Activated naive CD8-positive, alpha-beta T cell treated with anti-CD3 and anti-CD28 coated beads, Interleukin-2, amount 50 U/mL, for 24 hours (primary cell): ENCODE measurements at places on chromosomes 7 and 10.

DNA sequence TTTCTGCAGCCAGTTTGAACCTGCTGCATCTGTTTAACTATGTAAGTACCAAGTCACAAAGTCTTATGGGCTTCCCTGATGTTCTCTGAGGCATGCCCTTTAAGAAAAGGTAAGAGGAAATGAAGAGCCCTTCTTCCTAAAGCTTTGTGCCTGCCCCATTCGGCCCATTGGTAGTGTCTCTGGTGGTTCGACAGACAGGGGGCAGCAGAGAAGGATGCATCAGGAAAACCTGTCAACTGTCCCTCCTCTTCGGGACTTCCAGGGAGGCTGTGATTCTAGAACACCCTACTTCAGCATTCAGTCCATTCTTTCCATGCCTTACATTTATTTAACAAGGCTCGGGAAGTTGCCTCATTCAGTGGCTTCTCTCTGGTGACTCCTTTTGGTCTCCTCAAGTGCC, 1.9 kb upstream of the SFRP4 start:
- H3K4me1 ChIP-seq = peaks cover 21% of the 10 kb centered on the region
- H3K36me3 ChIP-seq = no peaks in the 10 kb centered on the region
- H3K27me3 ChIP-seq = peaks cover 73% of the 10 kb centered on the region
- H3K4me3 ChIP-seq = no peak overlapping the region

GRCh38 chr7:95796617-95797016, 24.3 kb downstream of the DYNC1I1 start:
- no peak for DNase-seq
- H3K27ac ChIP-seq = no peak overlapping the region
- H3K27me3 ChIP-seq = peaks cover 2% of the 10 kb centered on the region
- H3K4me3 ChIP-seq = no peak overlapping the region

DNA sequence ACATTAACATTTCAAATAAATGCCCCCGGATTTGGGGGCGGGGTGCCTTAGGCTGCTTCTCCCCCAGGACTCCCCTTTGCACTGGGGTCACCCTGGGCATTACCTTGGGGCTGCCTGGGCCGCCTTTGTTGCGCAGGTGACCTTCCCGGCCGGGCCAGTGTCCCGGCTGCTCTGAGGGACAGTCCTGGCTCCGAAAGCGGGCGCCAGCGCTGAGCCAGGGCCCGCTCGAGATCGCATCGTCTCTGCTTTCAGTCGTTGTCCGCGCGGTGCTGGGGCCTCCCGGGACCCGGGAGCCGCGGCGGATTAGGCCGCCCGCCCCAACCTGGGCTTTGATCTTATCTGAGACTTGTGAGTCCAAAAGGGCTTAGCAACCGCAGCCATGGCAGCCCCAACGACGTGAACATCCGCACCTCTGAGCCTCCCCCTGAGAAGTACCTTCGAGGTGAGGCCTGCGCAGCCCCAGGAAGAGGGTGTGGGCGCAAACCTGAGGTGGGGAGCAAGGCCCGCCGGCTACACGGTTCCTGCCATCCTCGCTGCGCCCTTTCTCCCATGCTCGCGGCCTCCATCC, 14.8 kb upstream of the WAPL start:
- DNase-seq = peak; percentile 53
- peaks cover 2% of the 10 kb centered on the region for H3K36me3 ChIP-seq
- peak overlapping the region; percentile 73 for H3K27ac ChIP-seq
- peaks cover 17% of the 10 kb centered on the region for H3K4me1 ChIP-seq
- H3K27me3 ChIP-seq = no peaks in the 10 kb centered on the region
- peak overlapping the region; percentile 55 for H3K4me3 ChIP-seq

GRCh38 chr7:117871778-117872538, 1.3 kb downstream of the CTTNBP2 start:
- H3K27me3 ChIP-seq = peaks cover 54% of the 10 kb centered on the region
- H3K27ac ChIP-seq = no peak overlapping the region
- no peak for DNase-seq
- no peak overlapping the region for H3K4me3 ChIP-seq
- peaks cover 15% of the 10 kb centered on the region for H3K4me1 ChIP-seq

DNA sequence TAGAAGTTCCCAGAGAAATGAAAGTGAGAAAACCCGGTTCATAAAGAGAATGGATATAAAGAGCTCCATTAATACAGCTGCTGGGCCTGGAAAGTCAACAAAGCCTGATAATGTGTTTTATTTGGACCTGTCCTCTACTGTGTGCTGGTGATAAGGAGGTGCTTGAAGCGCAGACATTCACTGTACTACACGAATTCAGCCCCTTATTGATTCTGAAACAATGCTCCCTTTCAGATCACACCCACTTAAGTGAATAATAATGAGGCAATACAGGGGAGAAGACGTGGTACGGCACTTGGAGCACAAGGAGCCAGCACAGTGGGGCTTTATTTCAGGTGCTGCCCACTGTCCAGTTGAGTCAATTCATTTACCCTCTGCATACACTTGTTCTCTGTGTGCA, 260.8 kb downstream of the FGFR2 start:
- no peak overlapping the region for H3K4me3 ChIP-seq
- H3K36me3 ChIP-seq = no peaks in the 10 kb centered on the region
- H3K27ac ChIP-seq = no peak overlapping the region
- H3K27me3 ChIP-seq = peaks cover 4% of the 10 kb centered on the region
- no peaks in the 10 kb centered on the region for H3K4me1 ChIP-seq

- peaks cover 21% of the 10 kb centered on the region for H3K27me3 ChIP-seq
- no peaks in the 10 kb centered on the region for H3K36me3 ChIP-seq
- H3K4me3 ChIP-seq = no peak overlapping the region
- H3K4me1 ChIP-seq = no peaks in the 10 kb centered on the region
- no peak overlapping the region for H3K27ac ChIP-seq
These were observed 35.2 kb downstream of the ATOH7 start for GRCh38 chr10:68196701-68197100.

- no peak overlapping the region for H3K27ac ChIP-seq
- DNase-seq = no peak
- H3K36me3 ChIP-seq = no peaks in the 10 kb centered on the region
- H3K4me1 ChIP-seq = no peaks in the 10 kb centered on the region
These were observed 171.6 kb downstream of the WDR37 start for GRCh38 chr10:1227510-1228402.

DNA sequence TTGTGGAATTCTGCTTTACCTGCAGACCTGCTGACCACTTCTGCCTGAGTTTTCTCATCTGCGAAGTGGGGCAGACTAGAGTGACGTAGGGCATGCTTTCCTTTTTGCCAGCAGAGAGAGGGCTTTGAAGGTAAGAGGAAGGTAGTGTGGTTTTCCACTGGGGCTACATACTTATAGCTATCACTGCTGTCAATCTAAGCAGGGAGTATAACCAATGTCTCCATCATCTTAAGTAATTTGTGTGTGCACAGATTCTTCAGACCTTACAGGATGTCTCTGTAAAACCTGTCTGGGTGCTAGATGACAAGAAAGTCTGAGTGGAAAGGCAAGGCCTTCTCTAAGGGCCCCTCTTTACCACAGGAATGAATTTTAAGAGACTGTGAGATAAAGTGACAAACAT, 106.8 kb downstream of the RBM20 start:
- peak overlapping the region; percentile 88 for H3K27ac ChIP-seq
- no peak for DNase-seq
- peaks cover 22% of the 10 kb centered on the region for H3K36me3 ChIP-seq
- H3K4me3 ChIP-seq = no peak overlapping the region

- peak overlapping the region; percentile 46 for H3K4me3 ChIP-seq
- no peaks in the 10 kb centered on the region for H3K27me3 ChIP-seq
- no peaks in the 10 kb centered on the region for H3K36me3 ChIP-seq
- peak overlapping the region; percentile 78 for H3K27ac ChIP-seq
These were observed 75.9 kb downstream of the SVOPL start for GRCh38 chr7:138625084-138625848.

- H3K4me1 ChIP-seq = no peaks in the 10 kb centered on the region
- H3K4me3 ChIP-seq = no peak overlapping the region
- no peak for DNase-seq
- H3K27ac ChIP-seq = no peak overlapping the region
- no peaks in the 10 kb centered on the region for H3K36me3 ChIP-seq
These were observed 21.3 kb downstream of the CLCN1 start for GRCh38 chr7:143337216-143337615.

DNA sequence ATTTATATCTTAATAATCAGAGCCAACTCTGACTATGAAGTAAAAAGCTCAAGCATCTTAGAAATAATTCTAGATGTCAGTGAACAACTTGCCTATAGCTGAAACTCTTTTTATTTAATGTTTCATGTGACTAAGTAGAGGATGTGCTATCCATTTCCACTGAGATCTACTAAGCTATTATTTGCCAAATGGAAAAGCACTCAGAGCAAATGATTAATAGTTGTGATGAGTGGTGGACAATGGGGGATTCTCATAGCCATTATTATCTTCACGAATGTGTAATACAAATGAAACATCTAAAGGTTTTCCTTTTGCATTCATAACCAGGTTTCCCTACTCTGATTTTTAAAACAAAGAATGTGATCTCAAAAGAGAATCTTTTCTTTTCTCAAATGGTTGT, 126.6 kb upstream of the GNAI1 start:
- no peaks in the 10 kb centered on the region for H3K4me1 ChIP-seq
- H3K36me3 ChIP-seq = no peaks in the 10 kb centered on the region
- DNase-seq = no peak
- no peak overlapping the region for H3K4me3 ChIP-seq
- no peak overlapping the region for H3K27ac ChIP-seq

- peaks cover 94% of the 10 kb centered on the region for H3K4me1 ChIP-seq
- peak overlapping the region; percentile 70 for H3K4me3 ChIP-seq
- H3K27me3 ChIP-seq = no peaks in the 10 kb centered on the region
- peaks cover 42% of the 10 kb centered on the region for H3K36me3 ChIP-seq
These were observed 30.6 kb downstream of the APBB1IP start for GRCh38 chr10:26468700-26469099.

DNA sequence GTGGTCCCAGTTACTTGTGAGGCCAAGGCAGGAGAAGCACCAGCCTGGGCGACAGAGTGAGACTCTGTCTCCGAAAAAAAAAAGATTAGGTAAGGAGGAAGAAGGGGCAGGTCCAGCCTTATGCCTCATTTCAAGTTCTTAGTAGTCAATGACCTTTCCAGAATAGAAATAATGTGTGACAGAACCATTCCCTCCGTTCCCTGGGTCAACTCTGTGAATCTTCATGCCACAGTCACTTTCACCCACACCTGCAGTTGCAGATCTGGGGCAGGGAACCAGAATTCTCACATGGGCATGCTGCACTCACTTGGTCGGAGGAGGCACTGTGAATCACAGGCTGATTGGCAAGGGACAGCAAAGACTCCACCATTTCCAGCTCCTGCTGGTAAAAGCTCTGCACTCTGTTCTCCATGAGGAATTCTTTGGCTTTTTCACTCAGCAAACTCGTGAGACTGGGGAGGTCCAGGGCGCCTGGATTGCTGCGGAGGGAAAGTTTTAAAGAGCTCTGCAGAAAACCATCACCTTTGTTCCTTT, 20.7 kb downstream of the STN1 start:
- H3K27me3 ChIP-seq = no peaks in the 10 kb centered on the region
- H3K27ac ChIP-seq = no peak overlapping the region
- H3K4me3 ChIP-seq = no peak overlapping the region

DNA sequence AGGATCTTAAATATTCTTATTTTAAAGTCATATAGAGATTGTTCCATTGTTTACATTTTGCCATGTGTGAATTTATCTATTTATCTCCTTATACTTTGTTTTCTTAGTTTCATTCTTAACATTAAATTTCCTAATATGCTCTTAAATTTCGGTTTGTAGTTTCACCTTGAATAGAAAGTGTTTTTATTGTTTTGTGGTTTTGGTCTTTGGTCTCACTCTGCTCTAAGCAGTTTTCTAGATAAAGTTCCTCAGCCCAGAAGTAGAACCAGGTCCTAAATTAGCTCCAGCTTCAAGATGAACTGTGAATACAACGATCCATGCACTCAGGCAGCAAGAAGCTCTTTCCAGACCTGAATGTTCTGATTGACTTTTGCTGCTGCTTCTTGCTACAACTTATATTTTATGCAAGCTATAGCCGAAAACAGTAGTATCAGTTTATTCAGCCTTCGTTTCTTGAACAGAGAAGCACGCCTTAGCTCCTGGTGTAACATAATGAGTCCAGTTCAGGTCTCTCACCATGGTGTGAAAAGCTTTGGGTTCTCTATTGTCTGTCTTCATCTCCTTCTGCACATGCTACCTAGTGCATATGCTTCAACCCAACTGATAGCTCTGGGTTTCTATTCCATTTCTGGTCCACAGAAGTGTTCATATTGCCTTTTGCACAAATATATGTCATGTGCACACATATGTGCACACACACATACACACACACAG, 95.3 kb downstream of the SEM1 start:
- no peak for DNase-seq
- H3K4me3 ChIP-seq = no peak overlapping the region
- H3K27ac ChIP-seq = no peak overlapping the region
- H3K36me3 ChIP-seq = no peaks in the 10 kb centered on the region
- H3K4me1 ChIP-seq = no peaks in the 10 kb centered on the region

GRCh38 chr7:120254845-120255244, 18.1 kb upstream of the KCND2 start:
- H3K27ac ChIP-seq = no peak overlapping the region
- H3K4me1 ChIP-seq = no peaks in the 10 kb centered on the region

DNA sequence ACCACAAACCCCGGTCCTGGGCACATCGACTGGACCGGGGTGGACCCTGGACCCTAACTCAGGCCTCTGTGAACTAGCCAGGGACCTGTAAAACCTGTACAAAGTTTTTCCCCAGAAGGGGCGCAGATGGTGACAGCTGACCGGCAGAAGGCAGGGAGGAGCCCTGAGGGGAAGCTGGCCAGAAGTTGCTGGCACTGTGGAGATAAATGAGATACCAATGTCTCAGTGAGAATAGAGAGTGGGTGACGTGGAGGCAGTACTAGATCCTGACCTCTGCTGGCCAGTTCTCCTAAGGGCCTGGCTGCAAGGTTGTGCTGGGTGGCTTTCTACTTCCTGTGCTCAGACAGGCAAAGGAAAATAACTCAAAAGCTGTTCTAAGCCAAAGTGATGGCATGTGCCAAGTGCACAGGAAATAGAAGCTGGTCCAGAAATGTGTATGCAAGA, 10.6 kb upstream of the TSPAN14 start:
- no peak overlapping the region for H3K27ac ChIP-seq
- H3K27me3 ChIP-seq = no peaks in the 10 kb centered on the region
- H3K36me3 ChIP-seq = no peaks in the 10 kb centered on the region
- H3K4me3 ChIP-seq = no peak overlapping the region
- no peak for DNase-seq

DNA sequence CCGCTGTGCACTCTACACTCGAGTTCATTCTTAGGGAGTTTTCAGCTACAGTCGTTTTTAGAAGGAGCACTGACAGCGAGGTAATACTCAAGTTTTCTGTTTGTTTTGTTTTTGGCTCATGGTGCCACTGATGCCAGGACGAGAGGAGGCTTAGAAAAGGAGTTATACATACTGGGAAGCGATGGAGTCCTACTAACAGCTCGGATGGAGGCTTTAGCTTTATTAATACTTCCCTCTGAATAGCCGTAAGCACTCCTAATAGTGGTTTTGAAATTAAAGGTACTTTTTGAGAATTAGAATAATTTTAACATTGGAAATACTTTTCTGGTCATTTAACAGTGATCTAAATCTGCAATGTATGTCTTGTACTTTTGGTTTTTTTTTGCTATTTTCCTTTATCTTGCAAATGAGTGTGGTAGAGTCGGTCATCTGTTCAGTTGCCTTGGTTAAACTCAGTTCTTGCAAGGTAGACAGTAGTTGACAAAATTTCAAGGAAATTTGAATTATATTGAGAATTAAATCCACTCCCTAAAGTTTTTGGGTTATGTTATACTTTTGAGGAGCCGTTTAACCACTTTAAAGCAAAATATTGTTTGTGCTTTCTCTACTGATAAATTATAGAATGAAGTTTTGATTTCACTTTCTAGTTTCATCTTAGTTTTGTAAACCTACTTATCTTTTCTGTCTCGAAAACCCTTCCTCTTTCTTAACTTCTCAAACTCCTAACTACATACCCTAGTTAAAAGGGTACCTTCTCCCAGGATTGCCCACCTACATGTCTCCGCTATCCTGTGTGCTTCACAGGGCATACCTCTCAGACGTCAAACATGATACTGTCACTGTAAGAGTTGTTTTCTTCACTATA, 1.5 kb downstream of the HBP1 start:
- peaks cover 2% of the 10 kb centered on the region for H3K27me3 ChIP-seq
- H3K4me1 ChIP-seq = peaks cover 67% of the 10 kb centered on the region
